ENCODE measurements at places on chromosomes 3 and 15.

GRCh38 chr15:37933666-37934065, 774 bp upstream of the TMCO5A start:
- DNase-seq = no peak

DNA sequence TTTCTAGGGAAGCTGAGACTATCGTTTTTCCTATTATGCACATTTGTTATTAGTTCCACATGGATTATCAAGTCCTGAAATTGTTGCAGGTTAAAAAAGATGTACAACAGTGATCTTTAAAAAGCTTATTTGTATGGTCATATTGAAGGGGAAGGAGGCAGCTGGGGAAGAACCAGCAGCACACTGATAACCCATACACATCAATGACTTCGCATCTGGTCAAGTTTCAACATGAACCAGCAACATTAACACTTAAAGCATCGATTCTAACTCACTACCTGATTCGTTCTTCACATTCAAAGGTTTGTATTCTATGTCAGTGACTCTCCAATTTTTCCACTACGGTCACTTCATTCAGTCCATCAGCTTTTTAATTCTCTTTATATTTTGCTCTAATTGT, 56.4 kb downstream of the NCEH1 start:
- DNase-seq = no peak

- DNase-seq = no peak
Observed at GRCh38 chr15:55484917-55485672, 22.9 kb downstream of the DNAAF4 start.

DNA sequence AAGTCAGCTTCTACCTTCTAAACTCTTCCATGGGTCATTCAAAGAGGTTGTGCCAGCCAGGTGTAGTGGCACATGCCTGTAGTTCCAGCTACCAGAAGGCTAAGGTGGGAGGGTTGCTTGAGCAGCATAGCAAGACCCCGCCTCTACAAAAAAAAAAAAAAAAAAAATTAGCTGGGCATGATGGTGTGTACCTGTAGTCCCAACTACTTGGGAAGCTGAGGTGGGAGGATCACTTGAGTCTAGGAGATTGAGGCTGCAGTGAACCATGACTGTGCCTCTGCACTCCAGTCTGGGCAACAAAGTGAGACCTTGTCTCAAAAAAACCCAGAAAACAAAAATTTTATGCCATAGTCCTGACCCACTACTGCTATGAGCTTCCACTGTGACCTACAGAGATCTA, 126.8 kb downstream of the MDFIC2 start:
- no peak for DNase-seq

DNA sequence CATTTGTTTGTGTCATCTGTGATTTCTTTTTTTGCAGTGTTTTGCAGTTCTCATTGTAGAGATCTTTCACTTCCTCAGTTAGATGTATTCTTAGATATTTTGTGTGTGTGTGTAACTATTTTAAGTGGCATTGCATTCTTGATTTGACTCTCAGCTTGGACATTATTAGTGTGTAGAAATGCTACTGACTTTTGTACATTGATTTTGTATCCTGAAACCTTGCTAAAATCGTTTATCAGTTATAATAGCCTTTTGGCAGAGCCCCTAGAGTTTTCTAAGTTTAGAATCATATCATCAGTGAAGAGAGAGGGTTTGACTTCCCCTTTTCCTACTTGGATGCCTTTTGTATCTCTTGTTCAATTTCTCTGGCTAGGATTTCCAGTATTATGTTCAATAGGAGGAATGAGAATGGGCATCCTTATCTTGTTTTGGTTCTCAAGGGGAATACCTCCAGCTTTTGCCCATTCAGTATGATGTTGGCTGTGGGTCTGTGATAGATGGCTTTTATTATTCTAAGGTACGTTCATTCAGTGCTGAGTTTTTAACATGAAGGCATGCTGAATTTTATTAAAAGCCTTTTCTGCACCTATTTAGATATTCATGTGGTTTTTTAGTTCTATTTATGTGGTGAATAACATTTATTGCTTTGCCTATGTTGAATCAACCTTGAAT, 211.7 kb downstream of the MBNL1 start:
- DNase-seq = no peak

GRCh38 chr3:65322910-65323309, 635.1 kb upstream of the ADAMTS9 start:
- no peak for DNase-seq

DNA sequence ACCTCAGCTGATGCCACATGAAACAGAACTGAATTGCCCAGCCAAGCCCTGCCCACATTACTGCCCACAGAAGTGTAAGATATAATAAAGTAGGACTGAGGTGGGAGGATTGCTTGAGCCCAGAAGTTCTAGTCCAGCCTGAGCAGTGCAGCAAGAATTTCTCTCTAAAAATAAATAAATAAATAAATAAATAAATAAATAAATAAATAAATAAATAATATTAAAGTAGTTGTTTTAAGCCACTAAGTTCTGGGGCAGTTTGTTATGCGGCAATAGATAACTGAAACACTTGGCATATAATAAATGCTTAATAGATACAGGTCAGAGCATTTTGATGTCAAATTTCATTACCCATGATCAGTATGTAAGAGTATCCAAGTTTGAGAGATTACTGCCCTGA, 249.4 kb upstream of the LRRFIP2 start:
- no peak for DNase-seq

GRCh38 chr3:7754653-7755441, 746.8 kb upstream of the LMCD1 start:
- DNase-seq = no peak

DNA sequence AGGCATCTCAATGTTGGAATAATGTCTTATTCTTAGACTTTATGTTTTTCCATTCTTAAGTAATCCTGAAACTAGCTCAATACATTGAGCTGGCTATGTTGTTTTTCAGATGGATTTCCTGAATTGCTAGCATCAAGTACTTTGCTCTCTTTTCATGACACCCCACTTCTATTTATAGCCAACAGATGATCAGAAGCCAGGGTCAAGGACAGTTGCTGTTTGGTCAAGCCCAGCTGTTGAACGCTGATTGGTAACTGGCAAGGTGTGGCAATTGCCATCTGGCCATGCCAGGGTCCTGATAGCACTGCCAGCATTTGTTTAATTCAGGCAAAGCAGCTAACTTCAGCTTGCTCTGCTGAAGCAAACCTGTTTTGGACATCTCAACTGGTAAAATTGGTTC, 46.2 kb upstream of the PLCL2 start:
- DNase-seq = no peak

- DNase-seq = no peak
Observed at GRCh38 chr3:136840252-136840651, 21.3 kb downstream of the SLC35G2 start.

DNA sequence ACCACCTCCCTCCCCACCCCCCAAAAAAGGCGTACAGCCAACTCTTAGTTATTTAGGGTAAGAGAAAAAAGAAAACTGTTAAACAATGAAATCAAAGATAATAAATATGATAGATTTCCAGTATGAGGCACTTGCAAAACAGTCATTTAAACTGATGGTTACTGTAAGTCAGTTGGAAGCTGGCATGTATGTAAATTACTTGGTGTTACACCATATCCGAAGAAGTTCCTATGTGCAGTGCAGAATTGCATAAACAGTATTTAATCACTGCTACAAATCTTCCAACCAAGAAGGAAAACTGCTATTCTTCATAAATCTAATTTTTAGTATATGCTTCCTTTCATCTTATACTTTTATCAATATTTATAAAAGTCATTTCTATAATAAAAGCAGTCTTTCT, 62.0 kb downstream of the LEO1 start:
- no peak for DNase-seq

GRCh38 chr3:127448671-127449070, 141.9 kb downstream of the TPRA1 start:
- no peak for DNase-seq

DNA sequence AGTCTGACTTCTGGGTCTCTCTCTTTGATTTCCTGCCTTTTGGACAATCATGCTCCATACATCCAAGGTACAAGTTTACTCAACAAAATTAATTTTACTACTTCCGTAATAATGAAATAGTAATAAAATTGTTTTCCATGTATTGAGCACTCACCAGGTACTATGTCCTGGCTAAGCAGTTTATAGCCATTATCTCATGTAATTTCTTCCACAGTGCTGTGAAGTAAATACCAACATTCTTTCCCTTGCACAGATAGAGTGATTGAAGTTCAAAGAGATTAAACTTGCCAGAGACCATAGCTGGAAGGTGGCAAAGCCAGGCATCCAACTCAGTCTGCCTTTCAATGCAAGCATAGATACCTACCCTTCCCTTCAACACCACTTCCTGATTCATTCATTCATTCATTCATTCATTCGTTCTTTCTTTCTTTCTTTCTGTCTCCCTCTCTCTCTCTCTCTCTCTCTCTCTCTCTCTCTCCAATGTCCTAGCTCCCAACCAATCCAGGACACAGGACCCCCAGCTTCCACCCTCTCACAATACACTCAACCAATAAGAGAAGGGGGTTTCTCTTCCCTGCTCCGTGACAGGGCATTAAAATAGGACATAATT, 12.4 kb downstream of the THRB start:
- no peak for DNase-seq

GRCh38 chr3:124282751-124283651, 291.1 kb upstream of the ROPN1 start:
- DNase-seq = no peak

GRCh38 chr3:115823083-115823482, 199.8 kb downstream of the GAP43 start:
- no peak for DNase-seq

- DNase-seq = no peak
Observed at GRCh38 chr15:65303687-65304380, 643 bp upstream of the RNU5B-1 start.

GRCh38 chr3:125959317-125960065, 9.5 kb upstream of the ROPN1B start:
- no peak for DNase-seq

- DNase-seq = no peak
Observed at GRCh38 chr15:88142121-88142520, 114.4 kb downstream of the NTRK3 start.

DNA sequence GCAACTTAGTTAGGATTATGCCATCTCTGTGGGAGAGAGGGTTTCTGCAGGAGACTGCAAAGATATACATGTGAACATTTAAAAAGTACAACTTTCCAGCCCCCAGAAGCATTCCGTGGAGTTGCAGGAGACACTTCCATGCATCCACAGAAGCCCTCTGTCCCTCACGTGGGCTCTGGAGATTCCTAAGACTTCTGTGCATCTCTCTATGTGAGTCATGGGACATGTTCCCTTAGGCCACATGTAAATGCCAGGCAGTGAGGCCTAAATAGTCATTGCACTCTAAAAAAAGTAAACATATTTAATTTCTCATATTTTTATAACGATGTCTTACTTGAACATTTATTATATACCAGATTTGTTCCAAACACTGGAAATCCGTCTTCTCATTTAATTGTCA, 126.5 kb upstream of the ROPN1 start:
- no peak for DNase-seq

DNA sequence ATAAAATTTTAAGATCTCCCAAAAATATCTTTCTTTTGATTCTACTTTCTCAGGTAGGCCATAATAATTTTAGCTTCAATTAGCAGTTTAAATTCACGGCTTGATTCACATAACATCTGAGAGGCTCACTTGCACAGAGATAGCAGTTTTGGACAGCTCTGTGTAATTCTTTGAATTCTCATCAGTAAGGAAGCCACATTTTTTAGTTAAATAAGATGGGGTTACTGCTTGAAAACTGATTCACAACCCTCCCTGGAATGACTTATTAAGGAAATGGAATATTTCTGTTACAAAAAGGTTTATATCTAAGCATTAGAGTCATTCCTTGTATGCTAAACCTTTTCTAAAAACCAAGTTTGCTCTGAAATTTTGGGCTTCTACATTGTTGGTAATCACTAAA, 212.7 kb downstream of the ALCAM start:
- DNase-seq = no peak

DNA sequence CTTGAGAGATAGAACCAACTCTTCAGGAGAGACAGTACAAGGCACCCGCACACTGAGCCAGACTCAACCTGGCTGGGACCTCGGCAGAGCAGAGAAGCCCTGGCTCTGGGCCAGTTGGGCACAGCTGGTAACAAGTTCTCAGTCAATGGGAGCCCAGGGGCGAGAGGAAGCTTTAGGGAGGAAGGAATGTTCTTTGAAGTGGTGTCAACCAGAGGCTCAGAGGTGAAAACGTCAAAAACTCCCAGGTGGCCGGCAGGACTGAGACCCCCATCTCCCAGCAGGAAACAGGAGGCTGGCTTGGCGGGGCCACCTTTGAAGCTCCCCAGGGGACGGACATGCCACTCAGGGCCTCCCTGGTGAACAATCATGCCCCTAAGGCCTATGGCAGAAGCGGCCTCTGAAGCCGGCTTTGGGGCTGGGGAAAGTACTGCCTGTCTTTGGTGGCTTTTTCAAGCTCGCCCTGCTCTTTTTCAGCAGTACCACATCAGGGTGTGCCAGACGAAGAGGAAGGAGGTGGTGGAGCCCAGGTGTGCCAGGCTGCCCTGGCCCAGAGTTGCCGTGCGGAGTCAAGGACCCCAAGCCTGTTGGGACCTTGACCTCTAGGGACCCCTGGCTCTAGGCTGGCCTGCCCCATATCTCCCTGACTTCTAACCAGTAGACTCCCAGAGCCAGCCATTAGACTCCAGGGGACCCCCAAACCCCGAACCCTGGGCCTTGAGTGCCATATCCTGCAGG, 16.7 kb upstream of the TBC1D21 start:
- DNase-seq = no peak

GRCh38 chr3:30044515-30044914, 561.9 kb upstream of the TGFBR2 start:
- DNase-seq = no peak

DNA sequence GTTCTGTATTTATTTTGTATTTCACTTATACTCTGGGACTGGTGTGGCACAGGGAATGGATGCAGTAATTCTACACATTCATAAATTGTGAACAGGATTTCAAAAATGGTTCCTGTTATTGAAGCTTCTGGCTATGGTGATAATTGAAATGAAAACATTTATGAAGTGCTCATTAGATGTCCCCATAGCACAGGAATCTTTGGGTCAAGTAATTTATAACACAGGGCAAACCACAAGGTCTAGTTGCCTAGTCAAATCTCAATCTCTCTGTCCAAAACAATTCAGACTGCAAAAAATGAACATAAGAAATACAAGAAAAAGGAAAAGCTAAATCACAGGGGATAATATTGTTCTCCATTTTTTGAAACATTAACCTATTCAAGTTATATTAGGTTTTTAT, 117.5 kb upstream of the PTPRG start:
- no peak for DNase-seq

GRCh38 chr3:25723802-25724201, 59.1 kb upstream of the TOP2B start:
- DNase-seq = no peak

DNA sequence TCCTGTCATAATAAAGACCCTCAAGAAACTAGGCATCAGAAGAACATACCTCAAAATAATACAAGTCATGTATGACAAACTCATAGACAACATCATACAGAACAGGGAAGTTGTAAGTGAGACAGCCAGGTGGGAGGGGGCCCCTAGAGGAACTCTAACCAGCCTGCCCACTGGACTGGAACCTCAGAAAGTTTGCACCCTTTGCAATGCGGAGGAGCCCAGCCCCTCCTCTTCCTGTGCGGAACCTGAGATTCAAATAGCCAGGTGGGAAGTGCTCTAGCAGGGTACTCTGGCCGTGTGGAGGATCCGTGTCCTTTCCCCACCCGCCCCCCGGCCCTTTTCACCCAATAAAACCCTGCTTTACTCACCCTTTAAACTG, 387.0 kb upstream of the CBLB start:
- no peak for DNase-seq
